Esophagus (tissue), 2 donors: ENCODE measurements at places on chromosomes 3 and 15. TPM values are rescaled to one million over a fixed set of nuclear protein-coding genes. Genes with fewer than 3 reads are reported as not detected.

Gene SLC12A8
- polyA plus RNA-seq = 2.7 TPM

Gene ERICH6
- polyA plus RNA-seq = not detected

Gene ATP13A5
- 0.26 TPM for polyA plus RNA-seq

Gene NOX5
- 0.26 TPM for polyA plus RNA-seq

Gene PRSS50
- polyA plus RNA-seq = 0.06 TPM

Gene PPP1R14D
- 0.37 TPM for polyA plus RNA-seq

Gene GNB4
- 6.7 TPM for polyA plus RNA-seq

Gene CACNA1D
- 0.38 TPM for polyA plus RNA-seq

Gene CCR3
- not detected for polyA plus RNA-seq

Gene PXK
- 3.2 TPM for polyA plus RNA-seq

Gene MUC4
- polyA plus RNA-seq = 15.6 TPM

Gene GP9
- not detected for polyA plus RNA-seq

Gene NANOGP8
- not detected for polyA plus RNA-seq

Gene FAM162A
- polyA plus RNA-seq = 242 TPM

Gene LRRIQ4
- polyA plus RNA-seq = not detected

Gene ACKR4
- 0.18 TPM for polyA plus RNA-seq

Gene FETUB
- 5.0 TPM for polyA plus RNA-seq

Gene FGD5
- polyA plus RNA-seq = 1.7 TPM

Gene MRPS25
- 41.3 TPM for polyA plus RNA-seq

Gene AGBL1
- polyA plus RNA-seq = not detected

Gene SPATA12
- polyA plus RNA-seq = 0.05 TPM

Gene CLDN11
- polyA plus RNA-seq = 0.49 TPM

Gene SLC25A20
- 9.0 TPM for polyA plus RNA-seq

Gene BNC1
- polyA plus RNA-seq = 7.1 TPM

Gene MME
- polyA plus RNA-seq = 0.20 TPM
